ENCODE measurements at places on chromosomes 7 and 10.

- DNase-seq, result no peak
Measured at GRCh38 chr10:71748671-71749191, 24.6 kb downstream of the VSIR start.

- no peak for DNase-seq
Measured at GRCh38 chr7:94451187-94451586, 56.5 kb downstream of the COL1A2 start.

GRCh38 chr7:121032645-121033460 lies 44.3 kb downstream of the CPED1 start:
- no peak for DNase-seq

DNA sequence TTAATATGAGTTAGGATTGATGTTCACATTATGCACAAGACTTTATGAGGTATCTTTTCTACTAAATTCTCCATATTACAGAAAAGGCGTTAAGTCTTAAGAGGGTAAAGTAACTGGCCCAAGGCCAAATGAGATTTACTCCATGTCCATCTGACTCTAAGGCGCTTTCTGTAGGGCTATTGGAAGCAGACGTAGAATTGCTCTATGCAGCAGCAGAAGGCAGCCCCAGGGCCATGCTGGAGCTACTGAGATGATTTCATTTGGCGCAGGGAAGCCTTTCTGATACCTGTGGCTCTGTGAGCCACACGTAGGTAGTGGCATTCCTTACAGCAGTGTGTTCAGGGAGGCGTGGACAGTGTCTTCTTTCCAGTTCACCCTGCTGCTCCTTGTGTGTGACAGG lies 133.1 kb downstream of the SH2D4B start:
- no peak for DNase-seq

DNA sequence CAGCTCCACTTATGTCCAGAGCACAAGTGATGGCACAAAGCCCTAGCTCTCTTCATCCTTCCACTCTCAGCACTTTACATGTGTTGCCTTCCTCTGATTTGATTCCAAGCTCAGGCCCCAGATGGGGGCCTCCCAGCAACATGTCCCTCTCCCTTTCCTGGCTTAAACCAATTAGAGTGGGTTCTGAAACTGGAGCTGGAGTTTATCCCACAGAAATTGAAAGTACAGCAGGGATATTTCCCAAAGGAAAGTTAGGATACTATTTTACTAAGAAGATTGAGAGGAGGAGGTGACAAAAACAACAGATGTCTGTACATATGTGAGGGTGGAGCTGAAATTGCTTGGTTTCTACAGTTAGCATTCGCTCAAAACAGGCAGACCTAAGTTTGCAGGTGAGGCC lies 724.6 kb downstream of the AUTS2 start:
- no peak for DNase-seq

DNA sequence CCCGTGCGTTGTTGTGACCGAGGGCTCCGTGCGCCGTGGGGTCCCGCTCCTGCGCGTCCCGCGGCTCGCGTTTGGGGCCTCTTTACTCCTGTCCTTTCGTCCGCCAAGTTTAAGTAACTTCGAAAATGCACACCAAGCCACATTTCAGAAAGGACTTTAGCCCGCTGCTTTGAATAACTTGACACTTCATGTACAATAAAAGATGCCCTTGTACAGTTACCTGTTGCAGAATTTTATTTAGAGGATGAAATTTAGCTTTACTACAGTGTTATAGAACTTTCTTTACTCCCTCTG lies 459 bp downstream of the SUGCT start:
- DNase-seq, result no peak

Data from thoracic aorta (tissue), 2 donors.